Right ventricle myocardium superior (tissue), 1 donor: ENCODE measurements at places on chromosomes 5 and 9. TPM values are rescaled to one million over a fixed set of nuclear protein-coding genes. Genes with fewer than 3 reads are reported as not detected.
A peak's percentile ranks its signal among the peaks of the same experiment; 100 is the strongest.

GRCh38 chr9:14356351-14357265 lies 42.7 kb upstream of the NFIB start:
- no peak for DNase-seq

The CARTPT gene
- total RNA-seq = not detected

DNA sequence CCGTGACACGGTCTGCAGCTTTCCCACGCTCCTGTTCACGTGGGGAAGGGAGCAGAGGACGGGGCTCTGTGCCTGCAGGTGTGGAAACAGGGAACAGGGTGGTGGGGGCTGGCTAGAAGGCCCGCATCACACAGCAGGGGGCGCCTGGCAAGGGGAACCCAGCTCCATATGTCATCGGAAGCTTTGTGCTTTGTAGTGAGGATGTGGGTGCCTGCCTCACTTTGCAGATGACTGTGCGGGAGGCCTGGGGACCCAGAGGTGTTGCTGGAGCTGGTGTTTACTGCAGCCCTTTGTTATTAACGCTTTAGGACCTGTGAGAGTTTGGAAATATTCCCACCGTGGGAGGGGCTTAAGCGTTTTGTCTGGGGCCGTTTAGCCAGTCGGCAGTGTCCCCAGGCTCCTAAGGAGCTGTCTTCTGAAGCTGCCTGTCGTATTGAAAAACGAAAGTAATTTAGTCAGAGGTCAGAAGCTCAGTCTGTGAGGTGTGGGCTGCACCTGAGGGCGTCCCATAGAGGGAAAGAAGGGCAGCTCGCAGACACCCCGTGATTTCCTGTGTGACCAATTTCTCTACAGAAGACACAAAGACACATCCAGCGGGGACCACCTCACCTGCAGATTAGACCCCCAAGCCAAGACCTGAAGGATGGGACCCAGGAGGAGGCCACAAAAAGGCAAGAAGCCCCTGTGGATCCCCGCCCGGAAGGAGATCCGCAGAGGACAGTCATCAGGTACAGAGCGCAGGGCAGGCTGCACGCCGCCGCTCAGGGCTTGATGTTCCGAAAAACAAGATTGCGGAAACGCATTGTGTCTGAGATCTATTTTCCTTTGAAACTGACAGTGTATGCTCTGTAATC lies 9.1 kb downstream of the MAN1B1 start:
- DNase-seq = peak; percentile 43

DNA sequence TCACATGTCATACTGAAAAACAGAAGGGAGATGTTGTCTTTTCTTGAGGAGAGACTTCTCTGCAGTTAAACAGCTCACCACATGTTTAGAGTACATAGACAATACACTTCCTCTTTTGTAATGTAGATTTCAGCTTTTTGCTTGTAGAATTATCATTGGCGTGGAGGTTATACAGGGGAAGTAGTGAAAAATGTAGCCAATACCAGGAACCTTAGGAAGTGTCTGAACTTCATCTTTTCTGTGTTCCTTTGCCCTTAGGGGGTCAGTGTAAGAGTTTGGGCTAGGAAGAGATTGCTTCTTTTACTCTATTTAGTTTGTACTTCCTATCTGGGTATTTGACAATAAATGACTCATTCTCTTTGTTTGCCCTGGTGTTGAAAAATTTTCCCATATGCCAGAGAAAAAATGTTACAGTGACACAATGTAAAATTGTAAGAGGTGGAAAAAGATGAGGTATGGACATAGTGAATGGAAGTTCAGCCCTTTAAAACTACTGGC lies 21.0 kb upstream of the CDKN2B start:
- no peak for DNase-seq

The ENTPD2 gene
- total RNA-seq = 1.9 TPM

DNA sequence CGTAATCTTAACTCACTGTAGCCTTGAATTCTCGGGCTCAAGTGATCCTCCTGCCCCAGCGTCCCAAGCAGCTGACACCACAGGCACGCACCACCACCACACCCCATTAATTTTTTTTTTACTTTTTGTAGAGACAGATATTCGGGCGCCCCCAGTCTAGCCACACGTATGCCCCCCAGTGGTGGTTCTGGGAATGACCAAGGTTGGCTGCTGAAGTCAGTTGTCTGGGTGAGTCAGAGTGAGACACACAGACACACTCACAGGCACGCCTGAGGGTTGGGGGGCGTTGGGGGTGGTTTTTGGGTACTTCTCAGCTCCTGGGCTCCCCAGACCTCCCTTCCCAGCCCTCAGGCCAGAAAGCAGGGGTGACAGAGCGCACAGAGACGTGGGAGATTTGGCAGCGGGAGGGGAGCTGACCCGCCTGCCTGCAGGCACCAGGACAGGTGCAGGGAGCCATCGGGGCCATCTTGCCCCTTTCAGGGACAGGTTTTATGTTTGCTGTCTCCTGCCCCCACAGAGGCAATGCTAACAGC lies 4.2 kb upstream of the ENTPD8 start:
- DNase-seq = peak; percentile 87

The RNF130 gene
- 49.8 TPM for total RNA-seq

- no peak for DNase-seq
Observed at GRCh38 chr9:105242557-105242956, 1.9 kb upstream of the SLC44A1 start.

The PRSS3 gene
- not detected for total RNA-seq

DNA sequence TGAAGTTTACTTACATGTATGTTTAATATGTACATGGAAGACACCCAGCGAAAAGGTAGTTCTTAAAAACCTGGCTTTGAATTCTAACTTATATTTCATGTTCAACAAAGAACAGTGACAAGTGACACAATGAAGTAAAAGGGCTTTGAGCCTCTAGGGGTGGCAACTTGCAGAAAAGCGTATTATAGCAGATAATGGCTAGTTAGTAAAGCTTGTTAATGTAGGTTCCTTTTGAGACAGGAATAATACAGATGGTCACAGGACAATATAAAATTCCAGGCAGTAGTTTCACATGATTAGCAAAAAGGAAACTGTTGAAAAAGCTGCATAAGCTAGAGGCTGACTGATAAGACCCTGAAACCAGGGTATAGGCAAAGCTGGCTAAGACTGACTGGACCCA lies 132.4 kb upstream of the FTMT start:
- DNase-seq = no peak

DNA sequence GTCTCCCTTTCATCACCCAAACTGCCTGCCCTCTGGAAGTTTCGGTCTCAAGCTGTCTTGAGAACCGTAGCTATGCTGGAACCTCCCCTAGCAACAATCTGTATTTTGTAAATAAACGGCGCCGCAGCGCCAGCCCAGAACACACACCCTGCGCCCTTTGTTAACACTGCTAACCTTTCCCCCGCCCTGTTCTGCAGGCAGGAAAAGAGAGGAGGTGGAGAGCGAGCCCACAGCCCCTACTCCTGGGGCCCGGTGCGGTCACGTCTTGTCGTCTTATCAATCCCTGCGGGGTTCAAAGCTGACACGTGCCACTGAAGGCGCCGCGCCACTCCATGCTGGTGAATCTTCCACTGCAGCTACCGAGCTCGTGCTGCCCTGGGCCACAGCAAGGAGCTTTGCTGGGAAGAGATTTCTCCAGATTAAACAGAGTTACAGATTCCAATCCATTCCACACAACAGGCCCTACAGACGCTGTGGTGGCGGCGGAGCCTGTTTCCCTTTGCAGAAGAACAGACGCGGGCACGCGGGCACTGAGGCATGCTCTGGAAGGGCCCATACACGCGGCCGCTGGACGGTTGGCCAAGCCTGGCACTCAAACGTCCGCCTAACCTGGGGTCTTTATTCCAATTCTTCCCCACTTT lies 25.3 kb downstream of the ZDHHC11B start:
- peak; percentile 85 for DNase-seq

DNA sequence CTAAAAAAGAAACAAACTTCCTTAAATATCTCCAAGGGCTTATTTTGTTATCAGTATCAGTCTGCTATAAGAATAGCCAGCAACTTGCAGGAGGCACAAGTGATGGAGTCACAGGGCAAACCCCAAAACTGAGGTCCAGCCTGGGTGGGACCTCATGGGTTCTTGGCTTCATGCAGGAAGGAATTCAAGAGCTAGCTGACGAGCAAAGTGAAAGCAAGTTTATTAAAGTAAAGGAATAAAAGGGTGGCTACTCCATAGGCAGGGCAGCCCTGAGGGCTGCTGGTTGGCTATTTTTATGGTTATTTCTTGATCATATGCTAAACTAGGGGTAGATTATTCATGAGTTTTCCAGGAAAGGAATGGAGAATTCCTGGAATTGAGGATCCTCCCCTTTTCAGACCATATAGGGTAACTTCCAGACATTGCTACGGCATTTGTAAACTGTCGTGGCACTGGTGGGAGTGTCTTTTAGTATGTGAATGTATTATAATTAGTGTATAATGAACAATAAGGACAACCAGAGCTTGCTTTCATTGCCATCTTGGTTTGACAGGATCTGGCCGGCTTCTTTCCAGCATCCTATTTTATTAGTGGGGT lies 231.9 kb downstream of the ADAMTSL1 start:
- DNase-seq = no peak

DNA sequence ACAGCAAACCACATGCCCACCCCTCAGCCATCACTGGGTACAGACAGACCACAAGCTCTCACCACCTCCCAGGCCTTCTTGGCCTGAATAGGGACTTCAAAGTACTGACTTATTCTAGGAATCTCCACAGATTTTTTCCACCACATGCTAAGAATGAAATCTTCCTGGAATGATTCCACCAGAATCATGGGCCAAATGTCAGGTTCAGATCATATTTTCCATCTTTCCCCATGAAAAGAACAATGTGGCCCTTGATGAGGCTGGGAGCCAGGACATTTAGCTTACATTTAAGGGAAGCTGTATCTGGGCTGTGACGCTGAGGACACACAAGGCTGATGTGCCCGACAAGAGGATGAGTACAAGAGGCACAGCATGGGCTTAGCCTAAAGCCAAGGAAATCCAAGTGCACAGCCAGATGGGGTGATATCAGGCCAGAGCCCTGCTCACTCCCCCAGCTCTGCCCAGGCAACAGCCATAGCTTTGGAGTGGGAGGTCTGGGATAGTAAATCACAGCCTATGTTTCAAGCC lies 28.1 kb downstream of the ACSL6 start:
- no peak for DNase-seq

DNA sequence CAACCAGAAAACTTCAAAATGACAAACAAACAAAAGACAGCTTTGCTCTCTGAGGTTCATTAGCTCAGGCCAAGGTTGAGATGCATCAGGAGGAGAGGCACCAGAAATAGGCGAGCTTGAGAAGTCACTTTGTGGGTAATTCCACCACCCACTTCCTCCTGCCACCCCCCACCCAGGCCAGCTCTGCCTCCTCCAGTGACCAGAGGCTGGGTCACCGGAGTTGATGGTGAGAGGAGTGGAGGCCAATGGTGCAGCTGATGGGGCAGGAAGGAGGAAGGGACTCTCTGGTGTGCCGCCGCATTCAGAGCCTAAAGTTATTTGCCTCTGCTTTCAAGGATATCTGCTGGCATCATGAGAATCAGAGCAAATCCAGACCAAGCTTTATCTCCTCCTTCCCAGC lies 73.8 kb upstream of the ASTN2 start:
- DNase-seq = no peak

The COL5A1 gene
- 12.7 TPM for total RNA-seq

The TAF1L gene
- not detected for total RNA-seq

GRCh38 chr5:1054799-1055775 lies 46.5 kb downstream of the NKD2 start:
- peak; percentile 47 for DNase-seq

- no peak for DNase-seq
Observed at GRCh38 chr5:81753429-81753828, 2.5 kb upstream of the SSBP2 start.

The TPM2 gene
- 966 TPM for total RNA-seq

The LMX1B gene
- 0.70 TPM for total RNA-seq

- no peak for DNase-seq
Observed at GRCh38 chr5:25649628-25650265, 1005.0 kb upstream of the CDH10 start.

The GPR151 gene
- total RNA-seq = not detected

The SOX30 gene
- total RNA-seq = 0.13 TPM

DNA sequence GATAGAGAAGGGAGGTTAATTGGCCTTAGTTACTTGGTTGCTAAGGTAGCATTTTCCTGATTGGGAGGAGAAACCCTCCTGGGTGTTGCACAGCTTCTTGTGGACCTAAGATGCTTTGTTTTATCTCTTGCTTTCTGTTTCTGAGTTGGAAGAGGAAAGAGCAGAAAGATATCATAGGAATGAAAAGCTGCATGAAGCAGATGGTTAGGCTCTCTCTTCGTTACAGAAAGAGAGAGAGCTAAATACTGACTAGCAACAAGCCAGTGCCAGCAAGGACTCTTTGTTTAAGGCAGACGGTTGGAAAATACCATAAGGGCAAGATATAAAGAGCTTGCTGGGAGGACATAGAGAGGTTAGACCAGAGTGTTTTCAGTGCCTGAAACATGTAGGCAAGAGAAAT lies 103.1 kb downstream of the ATG10 start:
- DNase-seq = no peak

GRCh38 chr5:149205625-149206523 lies 64.6 kb downstream of the ABLIM3 start:
- peak; percentile 65 for DNase-seq

The IRX2 gene
- total RNA-seq = 5.6 TPM

The CDKN2B-AS1 gene
- not detected for total RNA-seq

The EGFLAM gene
- 9.1 TPM for total RNA-seq

DNA sequence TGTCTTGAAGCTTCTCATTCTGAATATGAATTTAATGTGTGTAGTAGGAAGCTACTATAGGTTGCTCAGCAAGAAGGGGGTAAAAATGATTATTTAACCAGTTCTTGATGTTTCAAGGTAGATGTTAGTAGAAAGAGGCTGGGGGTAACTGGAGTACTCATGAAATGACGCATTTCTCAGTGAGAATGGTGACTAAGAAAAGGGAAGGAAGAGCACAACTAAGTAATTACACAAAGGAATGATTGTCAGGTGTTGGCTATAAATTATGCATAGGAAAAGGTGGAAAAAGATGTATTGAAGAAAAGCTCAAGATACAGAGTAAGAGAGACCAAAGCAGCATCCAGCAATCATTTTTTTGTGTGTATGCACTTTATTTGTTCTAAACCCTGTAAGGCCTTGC lies 1.4 kb upstream of the PSIP1 start:
- DNase-seq = no peak

DNA sequence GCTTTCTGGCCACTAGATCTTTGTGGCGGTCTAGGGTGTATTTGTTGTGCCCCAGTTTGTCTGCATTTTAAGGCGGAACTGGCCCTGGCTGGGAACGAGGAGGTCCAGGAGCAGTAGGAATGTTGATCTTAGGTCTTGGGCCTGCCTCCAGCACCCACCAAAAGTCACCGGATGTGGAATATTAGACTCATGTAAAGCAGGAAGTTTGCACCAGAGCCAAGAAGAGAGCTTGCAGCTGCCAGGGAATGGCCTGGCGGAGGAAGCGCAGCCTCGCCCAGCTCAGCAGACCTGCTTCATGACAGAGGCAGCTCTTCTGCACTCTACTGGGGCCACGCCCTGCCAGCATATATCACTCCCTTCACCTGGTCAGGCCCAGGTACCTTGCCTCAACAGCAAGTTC lies 3.3 kb downstream of the GPX3 start:
- peak; percentile 84 for DNase-seq
